ENCODE measurements at places on chromosomes 12 and 14. TPM values are rescaled to one million over a fixed set of nuclear protein-coding genes. Genes with fewer than 3 reads are reported as not detected.

GRCh38 chr12:53062011-53062961 lies 12.4 kb downstream of the TNS2 start:
- no peak overlapping the region for H3K27ac ChIP-seq
- DNase-seq = no peak
- no peaks in the 10 kb centered on the region for H3K36me3 ChIP-seq
- peaks cover 4% of the 10 kb centered on the region for H3K27me3 ChIP-seq
- no peak overlapping the region for H3K4me3 ChIP-seq

- no peak overlapping the region for H3K27ac ChIP-seq
- H3K27me3 ChIP-seq = peaks cover 2% of the 10 kb centered on the region
- H3K4me1 ChIP-seq = peaks cover 4% of the 10 kb centered on the region
- H3K4me3 ChIP-seq = no peak overlapping the region
- H3K36me3 ChIP-seq = no peaks in the 10 kb centered on the region
Observed at GRCh38 chr12:107356266-107356936, 263.1 kb upstream of the CRY1 start.

DNA sequence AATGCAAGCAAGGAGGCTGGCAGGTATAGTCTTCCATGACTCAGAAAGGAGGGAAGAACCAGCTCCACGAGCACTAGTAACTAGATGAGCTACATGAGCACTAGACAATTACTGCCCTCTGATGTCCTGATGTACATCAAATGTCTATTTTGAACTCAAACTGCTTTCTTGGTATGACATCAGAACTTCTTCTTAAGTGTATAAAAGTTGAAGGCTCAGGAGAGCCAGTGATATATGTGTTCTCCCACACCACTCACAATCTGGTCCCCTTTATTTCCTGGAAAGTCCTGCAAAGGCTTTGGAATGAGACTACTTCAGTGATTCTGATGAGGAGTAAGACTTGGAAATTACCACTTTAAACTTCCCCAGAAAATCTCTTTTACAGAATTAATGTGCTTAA lies 18.5 kb upstream of the DHRS7 start:
- H3K4me1 ChIP-seq = no peaks in the 10 kb centered on the region
- no peak for DNase-seq
- H3K27me3 ChIP-seq = no peaks in the 10 kb centered on the region
- no peaks in the 10 kb centered on the region for H3K36me3 ChIP-seq
- no peak overlapping the region for H3K27ac ChIP-seq
- no peak overlapping the region for H3K4me3 ChIP-seq

DNA sequence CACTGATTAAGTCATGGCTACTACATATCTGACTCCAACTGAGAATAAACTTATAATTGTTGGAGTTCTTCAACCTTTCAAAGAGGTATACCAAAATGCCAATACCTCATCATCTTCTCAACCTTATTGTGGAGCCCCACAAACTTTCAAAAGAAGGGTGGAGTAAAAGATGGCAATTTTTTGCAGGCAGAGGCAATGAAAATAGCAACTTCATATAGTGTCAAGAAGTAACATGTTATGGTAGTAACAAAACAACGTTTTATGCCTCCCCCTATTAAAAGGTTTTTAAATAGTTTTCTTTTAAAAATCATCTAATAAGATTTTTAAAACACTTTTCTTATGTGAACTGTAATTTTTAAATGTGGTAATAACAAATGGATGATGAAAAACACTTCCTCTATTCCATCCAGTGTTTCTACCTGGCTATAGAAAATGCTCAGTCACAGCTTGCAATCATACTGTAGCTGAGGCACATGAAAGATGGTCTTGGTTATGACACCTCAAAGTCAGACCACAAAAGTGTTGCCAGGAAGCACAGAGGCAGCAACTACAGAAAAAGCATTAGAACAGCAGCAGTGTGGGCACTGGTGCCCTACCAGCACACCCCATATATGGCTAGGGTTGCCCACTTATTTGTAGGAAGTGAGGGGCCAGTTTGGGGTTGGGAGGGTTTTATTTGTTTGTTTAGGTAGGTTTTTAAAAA lies 7.0 kb downstream of the PPP1R12A start:
- H3K4me1 ChIP-seq = peaks cover 3% of the 10 kb centered on the region
- no peaks in the 10 kb centered on the region for H3K36me3 ChIP-seq
- H3K27ac ChIP-seq = no peak overlapping the region
- no peaks in the 10 kb centered on the region for H3K27me3 ChIP-seq
- H3K4me3 ChIP-seq = no peak overlapping the region
- DNase-seq = no peak

- H3K4me3 ChIP-seq = no peak overlapping the region
- peaks cover 4% of the 10 kb centered on the region for H3K27me3 ChIP-seq
- no peak overlapping the region for H3K27ac ChIP-seq
- H3K4me1 ChIP-seq = no peaks in the 10 kb centered on the region
Observed at GRCh38 chr12:110928700-110929099, 8.3 kb upstream of the MYL2 start.

- H3K4me1 ChIP-seq = no peaks in the 10 kb centered on the region
- no peak for DNase-seq
- H3K27ac ChIP-seq = no peak overlapping the region
- no peak overlapping the region for H3K4me3 ChIP-seq
Observed at GRCh38 chr12:60231303-60231702, 635.5 kb downstream of the SLC16A7 start.

CCDC198 gene
- not detected for total RNA-seq

TMPRSS12 gene
- not detected for total RNA-seq

SIX6 gene
- total RNA-seq = not detected

Data from glutamatergic neuron (in vitro differentiated cells).